ENCODE measurements at places on chromosomes 4 and X.

DNA sequence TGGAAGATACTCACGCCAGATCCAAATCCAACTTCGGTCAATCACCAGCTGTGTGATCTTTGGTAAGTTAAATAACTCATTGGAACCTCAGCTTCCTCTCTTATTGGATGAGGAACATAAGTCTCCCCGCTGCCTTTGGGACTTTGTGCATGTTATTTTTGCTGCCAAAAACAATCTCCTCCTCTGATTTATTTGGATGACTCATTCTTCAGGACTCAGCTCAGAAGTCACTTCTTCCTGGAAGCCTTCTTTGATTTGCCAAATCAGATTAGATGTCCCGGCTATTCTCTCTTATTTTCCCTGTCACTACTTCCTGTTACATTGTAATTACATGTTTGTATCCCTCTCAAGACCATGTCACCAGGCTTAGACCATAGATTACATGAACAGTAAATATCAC is 138.0 kb upstream of the BOD1L1 start:
- no peak for DNase-seq

- no peak for DNase-seq
Observed at GRCh38 chr4:188434643-188435042, 295.4 kb downstream of the TRIML1 start.

GRCh38 chr4:23269566-23269965 is 576.8 kb downstream of the GBA3 start:
- no peak for DNase-seq

DNA sequence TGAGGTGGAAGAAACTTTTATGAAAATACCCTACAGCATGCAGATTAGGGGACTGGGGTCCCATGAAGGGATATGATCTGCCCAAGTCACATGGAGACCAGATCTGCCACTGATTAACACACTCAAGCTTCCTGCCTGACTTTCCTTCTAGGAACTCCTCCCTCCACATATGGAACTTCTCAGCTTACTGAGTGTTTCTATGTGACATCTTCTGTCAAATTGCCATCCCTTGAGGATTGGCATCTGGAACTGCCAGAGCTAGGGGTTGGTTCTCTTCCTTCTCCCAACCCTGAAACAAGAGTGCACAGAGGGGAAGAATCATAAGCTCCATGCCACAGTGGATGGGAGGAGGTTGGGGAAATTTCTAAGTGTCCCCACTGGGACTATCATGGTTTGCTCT is 150.6 kb upstream of the MBNL3 start:
- DNase-seq, result no peak

DNA sequence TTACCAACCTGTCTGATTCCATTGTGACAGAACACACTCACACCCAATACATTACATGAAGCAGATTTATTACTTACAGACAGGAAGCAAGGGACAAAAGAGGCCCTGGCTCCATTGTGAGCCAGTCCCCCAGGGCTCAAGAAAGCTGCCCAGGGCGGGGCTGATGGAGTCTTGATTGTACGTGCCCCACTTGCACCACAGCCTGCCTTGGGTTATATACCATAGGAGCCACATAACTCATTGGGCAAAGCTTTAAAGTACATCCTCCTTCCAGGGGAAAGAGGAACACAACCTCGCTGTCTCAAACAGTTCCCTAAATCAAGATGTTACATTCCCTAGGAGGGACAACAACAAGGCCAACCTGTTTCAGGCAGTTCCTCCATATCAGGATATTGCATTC is 3.4 kb upstream of the ZRSR2 start:
- DNase-seq, result no peak

DNA sequence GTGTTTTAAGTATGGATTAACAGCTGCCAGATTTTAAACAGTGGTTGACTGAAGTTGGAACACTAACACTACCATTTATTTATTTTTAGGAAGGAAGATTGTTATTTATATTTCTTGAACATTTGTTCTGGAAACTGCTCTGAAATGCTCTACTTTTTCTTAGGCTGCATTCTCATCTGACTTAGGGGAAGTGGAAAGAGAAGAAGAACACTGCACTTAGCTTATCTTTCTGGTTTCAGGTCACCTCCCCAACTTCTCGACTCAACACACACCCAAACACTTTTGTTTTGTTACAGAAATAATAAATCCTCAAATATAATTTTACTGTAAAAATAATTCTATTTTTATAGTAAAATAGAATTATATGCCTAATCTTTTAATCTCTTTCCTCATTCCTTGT is 18.6 kb downstream of the BLTP1 start:
- DNase-seq, result no peak

DNA sequence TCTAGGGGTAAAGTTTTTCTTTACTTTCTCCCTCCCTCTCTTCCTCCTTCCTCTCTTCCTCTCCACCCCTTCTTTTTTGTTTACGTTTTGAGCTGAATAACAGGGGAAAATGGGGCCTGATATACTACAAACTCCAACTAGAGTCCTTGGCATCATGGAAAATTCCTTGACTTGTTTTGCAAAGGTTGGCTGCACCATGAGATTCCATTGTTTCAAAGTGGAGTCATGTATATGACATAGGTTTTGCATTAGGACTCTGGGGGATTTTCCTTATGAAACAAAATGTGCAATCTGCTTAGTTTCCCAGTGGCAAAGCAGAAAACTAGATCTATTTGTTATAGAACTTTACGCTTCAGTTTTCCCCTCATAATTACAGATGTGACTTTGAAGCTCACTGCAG is 233.5 kb upstream of the PGRMC2 start:
- DNase-seq, result no peak

DNA sequence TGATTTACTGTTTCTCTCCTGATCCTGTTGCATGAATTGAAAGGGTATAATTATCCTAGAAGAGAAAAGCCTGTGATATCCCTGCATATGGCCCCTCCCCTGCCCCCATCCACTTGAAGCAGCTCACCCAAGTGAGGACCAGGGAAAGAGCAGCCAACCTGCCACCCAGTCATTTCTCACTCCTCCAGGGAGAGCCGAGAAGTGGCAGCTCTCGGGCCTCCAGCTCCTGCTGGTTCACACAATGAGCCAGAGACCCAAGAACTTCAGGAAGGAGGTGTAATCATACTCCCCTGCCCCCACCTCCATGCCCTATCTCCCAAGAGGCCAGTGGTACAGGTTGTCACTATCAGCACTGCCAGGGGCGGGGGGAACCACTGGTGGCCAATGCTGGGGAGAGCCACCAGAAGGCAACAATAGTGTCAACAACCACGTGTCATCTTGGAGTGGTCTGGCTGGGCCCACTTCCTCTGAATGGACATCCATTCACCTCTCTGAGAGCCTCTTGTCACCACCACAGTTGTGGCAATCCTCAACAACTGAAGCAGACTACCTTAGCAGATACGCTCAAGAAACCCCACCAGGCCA is 42.9 kb downstream of the APOO start:
- DNase-seq, result no peak

DNA sequence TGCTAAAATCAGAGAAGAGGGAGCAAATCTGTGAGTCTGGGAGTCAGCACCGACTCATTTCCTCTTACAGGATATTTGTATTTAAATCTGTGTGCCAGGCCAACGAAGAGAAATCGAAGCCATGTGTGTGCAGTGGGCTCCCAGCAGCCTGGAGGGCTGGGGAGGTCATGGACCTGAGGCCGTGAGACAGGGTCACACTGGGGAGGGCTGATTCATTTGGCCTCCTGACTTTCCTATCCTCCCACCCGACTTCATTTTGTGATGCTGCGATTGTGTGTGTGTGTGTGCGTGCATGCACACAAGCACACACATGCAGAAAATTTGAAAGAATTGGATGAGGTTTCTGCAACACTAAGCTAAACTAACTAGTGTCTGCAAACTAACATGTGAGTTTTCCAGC is 48.7 kb upstream of the STX18 start:
- no peak for DNase-seq

DNA sequence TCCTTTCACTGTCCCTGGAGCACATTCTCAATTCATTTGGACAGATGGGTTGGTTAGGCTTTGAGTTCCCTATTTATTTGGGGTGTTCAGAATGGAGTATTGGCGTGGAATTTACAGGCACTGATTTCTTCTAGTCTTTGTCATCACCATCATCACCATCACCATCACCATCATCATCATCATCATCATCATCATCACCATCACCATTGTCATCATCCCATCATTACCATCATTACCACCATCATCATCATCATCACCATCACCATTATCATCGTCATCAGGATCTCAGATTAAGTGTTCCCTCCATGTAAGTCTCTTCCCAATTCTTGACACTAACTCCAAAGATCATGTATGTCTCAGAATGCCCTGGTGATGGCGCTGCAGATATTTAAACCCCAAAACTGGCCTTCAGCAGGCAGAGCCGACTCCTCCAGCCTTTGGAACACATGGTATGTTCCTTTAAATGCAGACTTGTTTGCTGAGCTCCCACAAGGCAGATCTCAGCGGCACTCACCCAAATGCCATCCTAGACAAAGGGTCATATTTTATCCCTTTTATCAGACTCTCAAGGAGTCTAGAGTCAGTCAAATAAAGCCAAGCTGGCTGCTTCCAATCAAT is 19.8 kb upstream of the FAM9A start:
- DNase-seq, result no peak

DNA sequence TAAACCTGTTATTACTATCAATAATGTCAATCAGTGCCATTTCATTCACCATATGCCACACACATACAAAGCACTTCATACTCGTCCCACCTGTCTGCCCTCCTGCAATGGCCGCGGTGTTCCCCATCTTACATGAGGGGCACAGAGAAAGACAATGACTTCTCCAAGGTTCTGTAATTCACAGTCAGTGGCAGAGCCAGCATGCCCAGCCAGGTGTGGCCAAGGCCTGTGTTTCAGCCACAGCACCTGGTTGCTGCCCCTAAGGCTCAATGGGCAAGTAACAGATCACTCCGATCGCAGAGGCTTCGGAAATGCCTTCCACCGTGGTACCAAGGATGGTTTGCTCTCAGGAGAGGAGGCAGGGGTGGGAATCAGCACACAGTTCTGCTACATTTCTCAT is 10.9 kb downstream of the AFAP1 start:
- no peak for DNase-seq

DNA sequence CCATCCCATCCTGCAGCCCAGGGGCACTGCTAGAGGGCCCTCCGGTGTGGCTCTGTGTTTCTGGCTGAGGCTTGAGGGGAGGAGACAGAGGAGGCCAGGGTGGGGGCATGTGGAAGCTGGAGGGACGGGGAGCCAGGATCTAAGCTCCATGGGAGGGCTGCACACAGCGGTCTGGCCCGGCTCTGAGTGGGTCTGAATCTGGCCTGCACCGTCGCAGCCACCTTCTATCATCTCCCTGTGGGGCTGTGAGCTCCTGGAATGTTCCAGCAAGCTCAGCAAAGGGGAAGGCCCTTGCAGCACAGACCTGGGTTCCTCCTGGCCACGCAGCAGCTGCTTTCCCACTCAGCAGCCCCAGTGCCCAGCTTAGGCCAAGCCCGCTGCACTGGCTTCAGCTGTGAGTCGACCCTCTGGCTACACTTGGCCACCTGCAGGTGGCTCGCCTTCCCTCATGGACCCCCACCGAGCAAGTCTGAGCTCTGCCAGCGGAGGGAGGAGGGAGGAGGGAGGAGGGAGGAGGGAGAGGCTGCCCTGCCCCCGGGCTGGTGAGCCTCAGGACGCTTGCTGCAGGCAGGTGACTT is 5.3 kb downstream of the NKX1-1 start:
- no peak for DNase-seq

DNA sequence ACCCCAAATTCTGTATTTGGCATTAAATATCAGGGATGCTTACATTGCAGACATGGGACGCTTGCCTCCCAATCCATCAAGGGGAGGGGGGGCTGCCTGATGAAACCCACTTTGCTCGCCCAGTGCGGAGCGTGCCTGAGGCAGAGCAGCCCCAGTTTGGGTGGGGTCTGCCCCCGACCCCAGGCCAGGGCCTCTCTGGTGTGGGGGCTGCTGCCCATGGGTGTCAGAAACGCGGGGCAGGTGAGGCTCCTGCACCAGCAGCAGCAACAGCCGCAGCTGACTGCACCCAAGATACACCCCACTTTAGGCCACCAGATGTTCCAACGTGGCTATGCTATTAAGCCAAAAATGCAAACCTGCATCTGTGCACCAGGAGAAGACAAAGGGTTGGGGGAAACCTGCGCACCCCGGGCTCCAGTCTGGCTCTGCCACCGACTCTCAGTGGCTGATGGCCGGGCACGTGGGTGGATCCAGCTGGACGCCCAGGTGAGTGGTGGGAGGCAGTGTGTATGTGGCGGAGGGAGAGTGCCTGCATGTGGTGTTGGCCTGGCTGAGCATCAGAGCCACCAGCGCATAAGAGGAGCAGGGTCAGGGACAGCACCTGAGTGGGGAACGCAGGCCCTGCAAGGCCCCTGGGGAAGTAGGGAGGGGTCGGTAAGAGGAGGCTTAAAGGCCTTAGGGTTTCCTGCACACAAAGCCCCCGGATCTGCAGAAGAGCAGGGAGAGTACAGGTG is 86.2 kb downstream of the ABLIM2 start:
- DNase-seq, result no peak

DNA sequence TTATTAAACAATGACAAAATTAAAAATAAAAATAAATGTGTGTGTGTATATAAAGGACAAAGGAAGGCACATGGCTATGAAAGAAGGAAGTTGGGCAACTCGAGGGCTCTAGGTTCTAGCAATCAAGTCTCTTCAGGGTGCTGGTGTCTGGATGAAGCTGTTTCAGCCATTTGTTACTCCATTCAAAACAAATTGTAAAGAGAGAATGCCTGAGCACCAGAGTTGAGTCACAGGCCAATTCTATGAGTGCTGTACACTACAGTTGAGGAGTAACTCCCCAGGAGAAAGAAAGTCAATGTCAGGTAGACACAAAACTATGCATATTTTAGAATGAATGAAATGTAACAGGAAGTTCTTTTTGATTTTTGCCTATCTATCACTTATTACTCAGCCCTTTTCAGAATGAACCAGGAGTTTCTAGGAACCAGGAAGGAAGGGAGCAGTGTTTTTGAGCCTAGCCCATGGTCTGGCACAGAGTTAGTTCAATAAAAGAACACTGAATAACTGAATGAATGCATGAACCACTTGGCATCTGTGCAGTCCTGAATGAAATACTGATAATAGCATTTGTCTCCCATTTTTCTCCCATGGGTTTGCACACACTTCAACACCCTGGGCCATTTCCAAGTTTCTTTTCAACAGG is 151.7 kb upstream of the CPEB2 start:
- no peak for DNase-seq

DNA sequence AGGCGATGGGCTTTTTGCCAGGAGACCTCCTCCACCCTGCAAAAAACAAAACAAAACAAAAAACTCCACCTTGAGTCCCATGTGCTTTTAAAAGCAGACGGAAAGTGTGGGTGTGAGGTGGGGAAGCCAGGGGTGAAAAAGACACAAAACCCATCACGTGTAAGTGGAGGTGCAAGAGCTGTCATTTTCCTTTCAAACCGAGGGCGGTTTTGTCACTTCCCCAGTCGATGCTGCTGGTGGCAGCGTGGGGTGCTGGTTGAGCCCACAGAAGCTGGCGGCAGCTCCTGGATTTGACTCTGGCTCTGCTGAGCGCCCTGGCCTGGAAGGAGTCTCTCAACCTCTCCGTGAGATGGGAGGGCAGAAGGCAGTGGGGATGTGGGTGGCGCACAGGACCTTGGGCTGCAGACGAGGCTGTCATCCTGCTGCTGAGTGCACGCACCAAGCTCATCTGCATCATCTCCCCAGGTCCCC is 110.0 kb downstream of the PSAPL1 start:
- DNase-seq, result no peak
